ENCODE measurements at places on chromosomes 16 and 17.

- DNase-seq: no peak
These were observed 20.6 kb upstream of the TMEM97 start for GRCh38 chr17:28298449-28298848.

DNA sequence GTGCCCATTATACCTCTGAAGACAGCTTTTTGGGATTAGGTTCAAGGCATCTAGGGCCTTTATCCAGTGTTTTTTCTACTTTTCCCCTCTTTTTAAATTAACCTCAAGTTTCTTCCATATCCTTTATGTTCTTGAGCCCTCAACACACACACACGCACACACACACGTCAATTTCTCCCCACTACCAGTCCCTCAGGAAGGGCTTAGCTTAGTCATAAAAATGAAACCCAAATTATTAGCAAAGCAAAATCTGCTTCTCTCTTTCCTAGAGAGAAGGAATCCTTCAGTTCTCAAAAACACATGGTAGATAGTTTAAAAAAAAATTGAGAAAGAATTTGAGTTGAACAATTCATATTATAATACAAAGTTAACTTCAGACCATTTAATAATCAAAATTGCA, 401.1 kb downstream of the XYLT1 start:
- no peak for DNase-seq

DNA sequence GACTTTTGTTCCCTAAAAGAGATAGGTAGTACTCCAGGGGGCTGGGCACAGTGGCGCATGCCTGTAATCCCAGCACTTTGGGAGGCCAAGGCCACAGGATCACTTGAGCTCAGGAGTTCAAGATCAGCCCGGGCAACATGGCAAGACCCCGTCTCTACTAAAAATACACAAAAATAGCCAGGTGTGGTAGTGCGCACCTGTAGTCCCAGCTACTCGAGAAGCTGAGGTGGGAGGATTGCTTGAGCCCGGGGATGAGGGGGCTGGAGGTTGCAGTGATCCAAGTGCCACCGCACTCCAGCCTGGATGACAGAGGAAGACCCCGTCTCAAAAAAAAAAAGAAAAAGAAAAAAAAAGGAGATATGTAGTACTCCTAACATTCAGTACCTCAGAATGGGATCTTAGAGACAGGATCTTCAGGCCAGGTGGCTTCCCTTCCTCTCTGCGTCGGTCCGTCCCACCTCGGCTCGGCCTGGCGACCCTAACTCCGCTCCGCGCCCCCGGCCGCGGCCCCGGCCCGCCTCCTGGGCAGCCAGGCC, 89.6 kb downstream of the CDC27 start:
- DNase-seq: no peak

- no peak for DNase-seq
These were observed 136.3 kb upstream of the XYLT1 start for GRCh38 chr16:17607075-17607509.

- DNase-seq: no peak
These were observed 61.9 kb upstream of the FOXF1 start for GRCh38 chr16:86448306-86448890.

DNA sequence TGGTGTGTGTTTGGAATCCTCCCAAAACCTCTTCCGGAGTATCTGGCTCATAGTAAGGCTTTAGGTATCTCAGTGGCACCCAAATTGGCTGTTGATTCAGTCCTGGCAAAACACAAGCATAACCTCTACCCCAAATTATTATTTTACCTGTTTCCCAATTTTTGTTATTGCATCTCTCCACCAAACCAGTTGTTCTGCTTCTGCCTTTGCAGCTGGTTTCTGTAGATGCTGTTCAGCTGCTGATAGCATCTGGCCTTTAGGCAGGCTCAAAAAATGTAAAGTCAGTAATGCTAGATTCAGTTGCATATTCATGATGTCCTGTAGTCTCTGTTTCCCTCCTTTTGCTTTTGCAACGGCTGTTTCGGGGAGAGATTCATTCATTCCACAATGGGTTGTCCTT, 33.8 kb downstream of the ATF7IP2 start:
- no peak for DNase-seq

DNA sequence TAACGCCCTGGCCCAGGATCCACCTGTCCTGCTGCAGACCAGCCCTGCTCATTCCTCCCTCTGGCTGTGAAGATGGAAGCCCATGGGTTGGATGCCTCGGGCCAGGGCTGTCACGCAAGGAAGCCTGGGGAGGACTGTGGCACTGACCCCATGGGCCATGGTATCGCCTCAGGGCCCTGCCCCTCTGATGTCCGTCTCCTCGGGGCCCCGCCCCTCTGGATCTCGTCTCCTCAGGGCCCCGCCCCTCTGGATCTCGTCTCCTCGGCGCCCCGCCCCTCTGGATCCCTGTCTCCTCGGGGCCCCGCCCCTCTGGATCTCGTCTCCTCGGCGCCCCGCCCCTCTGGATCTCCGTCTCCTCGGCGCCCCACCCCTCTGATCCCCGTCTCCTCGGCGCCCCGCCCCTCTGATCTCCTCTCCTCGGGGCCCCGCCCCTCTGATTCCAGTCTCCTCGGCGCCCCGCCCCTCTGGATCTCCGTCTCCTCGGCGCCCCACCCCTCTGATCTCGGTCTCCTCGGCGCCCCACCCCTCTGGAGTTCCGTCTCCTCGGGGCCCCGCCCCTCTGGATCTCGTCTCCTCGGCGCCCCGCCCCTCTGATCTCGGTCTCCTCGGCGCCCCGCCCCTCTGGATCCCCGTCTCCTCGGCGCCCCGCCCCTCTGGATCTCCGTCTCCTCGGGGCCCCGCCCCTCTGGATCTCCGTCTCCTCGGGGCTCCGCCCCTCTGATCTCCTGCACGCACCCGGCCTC, 24.0 kb downstream of the METRNL start:
- DNase-seq: no peak

DNA sequence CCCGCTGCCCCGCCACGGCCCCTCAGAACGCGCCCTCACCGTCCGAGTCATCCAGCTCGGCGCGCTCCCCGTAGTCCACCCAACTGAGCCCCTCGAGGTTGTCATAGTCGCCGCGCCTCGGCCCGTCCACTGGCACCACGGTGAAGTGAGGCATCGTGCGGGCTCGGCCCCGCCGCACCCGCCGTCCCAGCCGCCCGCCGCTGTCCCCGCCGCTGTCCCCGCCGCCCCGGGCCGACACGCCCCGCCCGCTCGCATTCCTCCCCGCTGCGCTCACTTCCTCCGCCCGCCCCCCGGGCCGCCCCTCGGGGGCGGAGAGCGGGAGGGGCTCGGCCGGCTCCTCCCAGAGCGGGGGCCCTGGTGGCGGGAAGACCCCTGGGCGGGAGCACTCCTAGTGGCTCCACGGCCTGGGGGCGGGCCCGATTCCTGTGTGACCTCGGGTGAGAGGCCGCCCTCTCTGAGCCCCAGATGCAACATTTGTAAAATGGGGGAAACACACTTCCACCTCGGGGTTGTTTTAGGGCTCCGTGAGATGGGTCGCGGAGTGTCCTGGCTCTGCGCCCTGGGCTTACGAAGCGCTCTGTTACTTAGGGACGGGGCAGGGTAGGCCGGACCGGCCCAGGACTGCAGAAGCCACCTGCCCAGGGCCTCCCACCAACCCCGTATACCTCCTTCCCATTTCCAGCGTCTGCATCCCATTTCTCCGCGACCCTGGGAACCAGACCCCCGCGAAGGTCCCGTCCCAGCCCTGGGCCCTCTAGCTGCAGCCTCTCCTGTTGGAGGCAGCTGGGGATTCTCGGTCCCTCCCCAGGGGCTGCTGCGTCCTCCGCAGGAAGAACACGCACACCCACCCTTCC, at the start of gene SLC12A4:
Gene SLC12A4, minus strand, starts transcription at position 238 of the 854 bp plus-strand sequence. Its CDS starts 84 bp downstream, at position 154.
- peak; percentile 85 for DNase-seq

- peak; percentile 58 for DNase-seq
These were observed 54.4 kb upstream of the RCVRN start for GRCh38 chr17:9959377-9959981.
